ENCODE measurements at places on chromosomes 6 and 20.
A peak's percentile ranks its signal among the peaks of the same experiment; 100 is the strongest.

- DNase-seq: no peak
Measured at GRCh38 chr6:27161946-27162603, 85.4 kb upstream of the PRSS16 start.

DNA sequence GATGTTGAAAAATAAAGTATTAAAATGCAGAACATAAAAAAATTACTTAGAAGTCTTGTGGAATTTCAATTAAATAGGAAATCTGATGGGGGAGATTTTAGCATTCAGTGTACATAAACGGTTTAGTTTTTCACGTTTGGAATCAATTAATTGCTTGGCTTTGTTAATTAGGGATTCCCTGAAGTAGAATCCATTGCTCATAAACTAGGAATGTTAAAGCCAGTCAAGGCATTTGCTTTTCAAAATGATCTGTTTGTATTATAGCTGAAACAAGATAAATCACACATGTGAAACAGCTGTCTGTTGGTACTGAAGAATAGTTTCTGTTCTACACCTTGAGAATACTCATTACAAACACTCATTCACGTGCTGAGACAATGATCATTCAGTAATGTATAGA, 297.9 kb downstream of the TBC1D7 start:
- no peak for DNase-seq

DNA sequence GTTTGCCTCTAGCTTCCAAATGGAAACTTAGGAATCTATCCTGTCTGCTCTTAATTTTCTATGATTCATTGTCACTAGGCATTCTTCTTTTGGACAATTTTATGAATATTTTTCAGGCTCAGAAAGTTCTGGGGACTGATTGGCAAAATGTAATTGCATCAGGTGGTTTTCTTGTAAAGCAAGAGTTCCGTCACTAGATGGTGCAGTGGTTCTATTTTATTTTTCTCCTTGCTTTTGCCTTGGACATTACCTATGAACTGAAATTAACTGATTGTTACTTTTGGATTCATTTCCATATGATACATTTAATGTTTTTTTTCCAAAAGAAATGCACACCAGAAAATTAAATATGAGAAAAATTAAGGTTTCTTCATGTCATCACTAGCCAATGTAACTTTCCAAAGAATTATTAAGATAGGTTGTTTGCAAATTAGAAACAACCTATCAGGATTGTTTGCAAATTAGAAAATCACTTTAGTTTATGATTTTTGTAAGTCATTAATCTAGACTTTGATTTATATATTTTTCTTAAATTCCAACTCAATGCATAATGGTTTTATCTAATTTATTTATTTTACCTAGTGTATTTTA, 48.0 kb downstream of the TMEM170B start:
- peak; percentile 46 for DNase-seq

DNA sequence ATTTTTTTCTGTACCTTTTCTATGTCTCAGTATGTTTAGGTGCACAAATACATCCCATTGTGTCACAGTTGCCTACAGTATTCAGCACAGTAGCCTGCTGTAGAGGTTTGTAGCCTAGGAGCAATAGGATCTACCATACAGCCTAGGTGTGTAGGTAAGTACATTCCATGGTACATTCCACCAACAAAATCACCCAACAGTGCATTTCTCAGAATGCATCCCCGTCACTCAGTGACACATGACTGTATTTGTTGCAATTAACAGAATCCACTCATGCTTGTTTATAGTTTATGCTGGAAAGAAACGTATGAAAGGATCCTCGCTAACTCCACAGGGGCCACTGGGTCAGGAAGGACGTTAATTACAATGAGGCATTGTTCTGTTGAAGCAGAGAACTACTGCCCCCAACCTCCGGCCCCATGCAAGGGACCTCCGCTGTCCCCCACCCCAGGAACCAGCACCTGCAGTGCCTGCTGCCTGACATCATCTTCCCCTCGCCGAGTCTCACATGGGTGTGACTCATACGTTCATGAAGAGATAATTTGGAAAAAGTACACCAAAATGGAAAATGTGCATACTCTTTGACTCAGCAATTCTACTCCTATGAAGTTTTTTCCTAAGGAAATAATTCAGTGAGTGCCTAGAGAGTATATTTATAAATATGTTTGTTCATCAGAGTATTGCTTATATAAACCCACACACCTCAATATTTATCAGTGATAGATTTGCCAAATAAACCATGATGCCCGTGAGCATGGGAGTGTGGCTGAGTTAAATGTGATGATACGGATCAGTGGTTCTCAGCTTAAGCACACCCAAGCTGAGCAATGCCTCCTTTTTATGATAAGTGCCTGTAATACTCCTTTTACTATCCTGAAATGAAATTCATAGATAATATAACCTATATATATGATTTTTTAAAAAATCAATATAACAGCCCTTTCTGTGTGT, 156.4 kb upstream of the ECI2 start:
- no peak for DNase-seq

GRCh38 chr6:40903456-40903855, 135.6 kb downstream of the UNC5CL start:
- DNase-seq: no peak

DNA sequence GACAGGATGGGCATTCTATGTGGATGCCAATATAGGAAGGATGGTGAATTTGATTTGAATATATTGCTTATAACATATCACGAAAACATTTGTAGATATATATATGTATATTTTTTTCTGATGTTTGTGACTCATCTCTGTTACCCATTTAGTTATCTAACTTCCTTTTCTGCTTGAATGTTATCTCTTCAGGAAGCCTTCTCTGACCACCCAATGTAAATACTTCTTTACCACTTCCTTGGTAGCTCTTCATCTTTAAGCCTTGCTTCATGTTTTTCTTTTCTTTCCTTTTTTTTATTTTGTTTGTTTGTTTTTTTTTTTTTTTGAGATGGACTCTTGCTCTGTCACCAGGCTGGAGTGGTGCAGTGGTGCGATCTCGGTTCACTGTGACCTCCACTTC, 260.5 kb upstream of the EPHA7 start:
- no peak for DNase-seq

GRCh38 chr20:10705801-10706459, 32.1 kb upstream of the JAG1 start:
- DNase-seq: no peak

DNA sequence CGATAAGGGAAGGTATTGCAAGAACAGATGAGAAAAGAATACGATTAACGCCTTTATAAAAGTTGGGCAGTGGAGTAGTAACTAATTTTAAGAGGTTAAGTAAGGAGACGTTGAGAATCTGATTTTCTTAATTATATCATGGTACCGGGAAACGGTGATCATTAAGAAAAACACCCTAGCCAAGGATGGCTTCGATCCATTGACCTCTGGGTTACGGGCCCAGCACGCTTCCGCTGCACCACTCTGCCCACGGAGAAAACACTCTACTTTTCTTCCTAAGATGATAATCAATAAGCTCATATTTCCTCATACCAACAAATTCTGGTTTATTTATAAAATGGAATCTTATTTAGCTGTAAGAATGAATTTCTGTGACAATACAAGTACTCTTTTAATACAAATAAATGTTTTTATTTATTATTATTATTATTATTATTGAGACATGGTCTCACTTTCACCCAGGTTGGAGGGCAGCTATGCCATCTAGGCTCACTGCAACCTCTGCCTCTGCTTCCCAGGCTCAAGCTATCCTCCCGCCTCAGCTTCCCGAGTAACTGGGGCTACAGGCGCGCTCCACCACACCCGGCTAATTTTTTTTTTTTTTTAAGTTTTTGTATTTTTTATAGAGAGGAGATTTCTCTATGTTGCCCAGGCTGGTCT, 8.3 kb downstream of the POM121L2 start:
- no peak for DNase-seq

- no peak for DNase-seq
Measured at GRCh38 chr6:143023695-143024094, 37.0 kb upstream of the AIG1 start.

- no peak for DNase-seq
Measured at GRCh38 chr20:22918286-22918983, 116.7 kb upstream of the SSTR4 start.

DNA sequence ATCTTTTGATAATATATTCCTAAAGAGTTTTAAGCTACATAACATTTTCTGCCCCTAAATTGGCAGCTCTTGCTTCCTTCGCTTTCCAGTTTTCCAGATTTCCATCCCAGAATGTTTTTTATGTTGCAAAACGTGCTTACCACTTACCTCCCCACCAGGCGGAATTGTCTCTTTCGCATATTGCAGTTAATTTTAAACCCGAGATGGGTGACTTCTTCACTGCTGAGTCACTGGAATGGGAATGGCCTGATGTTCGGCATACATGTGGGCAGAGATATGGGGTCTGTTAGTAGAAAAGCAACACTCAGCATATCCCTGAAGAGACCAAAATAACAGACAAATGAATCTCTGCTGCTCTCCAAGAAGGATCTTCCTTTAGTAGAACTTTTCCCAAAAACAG, 491.2 kb downstream of the PREX1 start:
- DNase-seq: no peak

DNA sequence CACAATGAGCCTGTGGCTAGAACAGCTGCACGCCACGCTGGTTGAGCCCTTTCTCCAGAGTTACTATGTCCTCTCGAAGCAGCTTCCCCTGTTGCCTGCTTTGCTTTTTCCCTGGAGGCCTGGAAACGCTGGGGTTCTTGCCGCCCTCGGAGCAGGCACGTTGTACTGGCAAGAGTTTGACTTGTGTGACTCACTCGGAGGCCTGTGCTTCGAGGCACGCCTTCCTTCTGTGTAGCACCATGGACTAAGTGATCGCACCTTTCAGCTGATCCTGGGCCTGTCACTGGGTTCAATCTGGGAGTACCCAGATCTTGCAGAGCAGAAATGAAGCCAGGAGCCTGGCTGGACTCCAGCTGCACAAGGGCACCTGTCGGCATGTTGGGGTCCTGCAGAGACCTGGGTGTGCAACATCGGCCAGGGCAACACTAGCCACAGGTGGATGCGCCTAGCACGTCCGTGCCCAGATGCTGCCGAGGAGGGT, 5.2 kb downstream of the INSM1 start:
- peak; percentile 48 for DNase-seq

DNA sequence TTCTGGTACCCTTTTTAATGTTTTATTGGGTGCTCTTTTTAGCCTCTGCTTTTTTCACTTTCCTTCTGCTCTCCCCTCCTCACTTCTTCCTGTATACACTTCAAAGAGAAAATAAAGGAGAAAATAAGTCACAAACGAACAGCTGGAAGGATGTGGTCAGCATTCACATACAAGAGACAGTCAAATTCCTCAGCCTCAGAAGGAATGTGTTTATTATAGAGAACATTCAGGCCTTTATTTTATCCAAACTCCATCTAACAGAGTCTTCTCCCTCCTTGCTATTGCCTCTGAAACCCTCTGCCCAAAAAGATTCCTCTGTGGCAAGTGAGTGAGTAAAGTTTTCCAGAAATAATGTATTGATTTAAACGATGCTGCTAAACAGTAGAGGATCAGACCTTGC, 490.4 kb downstream of the FRK start:
- no peak for DNase-seq

GRCh38 chr6:39681674-39682121, 43.5 kb downstream of the KIF6 start:
- no peak for DNase-seq

GRCh38 chr20:33022694-33023438, 8.6 kb upstream of the BPIFB6 start:
- no peak for DNase-seq

- no peak for DNase-seq
Measured at GRCh38 chr6:7126754-7127153, 19.0 kb downstream of the RREB1 start.

DNA sequence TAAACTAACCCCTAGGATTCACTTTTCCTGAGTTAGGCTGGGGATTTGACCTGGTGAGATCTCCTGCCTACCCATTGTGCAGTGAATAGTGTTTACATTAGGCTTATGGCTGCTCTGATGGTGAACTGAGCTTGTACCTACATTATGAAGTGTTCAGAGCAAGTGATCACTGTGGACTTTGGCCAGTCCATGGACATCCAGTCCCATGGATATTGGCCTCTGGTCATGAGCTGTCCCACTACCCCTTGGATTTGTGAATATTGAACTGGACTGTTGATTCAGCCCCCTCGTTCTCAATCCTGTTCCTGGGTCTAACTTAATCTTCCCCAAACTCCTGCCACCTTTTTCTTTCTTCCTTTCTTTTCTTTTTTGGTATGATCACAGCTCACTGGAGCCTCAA, 13.8 kb downstream of the ASIP start:
- no peak for DNase-seq

DNA sequence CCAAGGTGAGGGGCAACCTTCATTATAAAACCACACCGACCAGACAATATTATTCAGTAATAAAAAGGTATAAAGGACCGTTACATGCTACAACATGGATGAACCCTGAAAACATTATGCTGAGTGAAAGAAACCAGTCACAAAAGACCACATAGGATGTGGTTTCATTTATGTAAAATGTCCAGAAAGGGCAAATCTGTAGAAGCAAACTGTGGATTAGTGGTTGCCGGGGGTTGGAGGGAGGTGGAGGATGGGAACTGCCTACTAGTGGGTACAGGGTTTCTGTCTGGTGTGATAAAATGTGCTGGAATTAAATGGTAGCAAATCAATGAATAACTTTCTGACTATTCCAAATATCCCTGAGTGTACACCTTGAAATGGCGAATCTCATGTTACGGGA, 10.2 kb upstream of the PRND start:
- no peak for DNase-seq

DNA sequence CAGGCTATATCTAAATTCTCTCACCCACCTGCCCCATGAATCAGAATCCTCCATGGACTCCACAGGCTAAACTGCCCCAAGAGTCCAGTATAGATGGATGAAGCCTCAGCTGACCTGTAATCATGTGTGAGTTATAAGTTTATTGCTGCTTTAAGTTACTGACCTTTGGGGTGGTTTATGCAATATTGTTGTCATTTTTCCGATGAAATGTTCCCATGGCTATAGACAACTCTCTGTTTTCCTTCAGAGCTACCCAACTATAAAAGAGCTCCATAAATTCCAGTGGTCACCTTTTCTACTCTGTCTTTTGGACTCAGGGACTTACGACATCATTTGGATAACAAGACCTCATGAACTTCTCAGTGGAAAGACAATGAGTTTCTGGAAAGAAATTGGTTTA, 212.1 kb downstream of the BMP2 start:
- DNase-seq: no peak

GRCh38 chr6:79635232-79635543, 4.1 kb downstream of the SH3BGRL2 start:
- DNase-seq: no peak

GRCh38 chr6:163173741-163174140, 240.8 kb upstream of the QKI start:
- DNase-seq: no peak

- no peak for DNase-seq
Measured at GRCh38 chr6:109039795-109040194, 54.9 kb downstream of the SESN1 start.
